ENCODE measurements at places on chromosomes 7 and 10.

- DNase-seq, result no peak
Observed at GRCh38 chr10:69573056-69573806, at the start of gene NEUROG3. NEUROG3 (minus strand) TSS chr10:69573422; CDS start chr10:69573043, 379 bp downstream.

DNA sequence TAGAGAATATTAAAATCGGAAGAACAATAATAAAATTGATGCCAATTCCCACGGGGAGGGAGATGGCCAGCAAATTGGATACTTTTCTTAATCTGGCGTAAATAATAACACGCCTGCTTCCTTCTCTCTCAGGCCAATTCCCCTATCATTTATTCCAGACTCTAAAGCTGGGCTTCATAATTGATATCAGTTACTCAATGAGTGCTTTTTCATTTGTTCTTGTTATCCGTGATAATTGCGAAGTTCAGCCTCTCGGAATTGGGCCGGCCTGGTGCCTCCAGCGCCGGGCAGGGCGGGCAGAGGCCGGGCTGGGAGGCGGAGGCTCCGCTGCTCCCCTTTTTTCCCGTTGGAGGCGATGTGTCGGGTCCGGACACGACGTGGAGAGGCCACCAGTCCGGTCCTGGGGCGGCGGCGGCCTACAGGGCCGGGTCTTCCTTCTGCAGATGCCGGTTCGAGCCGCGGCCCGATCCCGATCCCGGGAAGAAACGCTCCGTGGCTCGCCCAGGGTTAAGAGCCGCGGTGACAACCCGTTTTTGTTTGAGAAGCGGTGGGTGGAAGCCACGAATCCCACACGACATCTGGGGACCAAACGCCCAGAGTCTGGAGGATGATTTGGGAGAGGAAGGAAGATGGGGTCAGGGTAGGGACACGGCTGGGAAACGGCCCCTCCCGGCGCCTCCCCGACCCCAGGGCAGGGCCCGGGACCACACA is 13.6 kb downstream of the UNCX start:
- no peak for DNase-seq

DNA sequence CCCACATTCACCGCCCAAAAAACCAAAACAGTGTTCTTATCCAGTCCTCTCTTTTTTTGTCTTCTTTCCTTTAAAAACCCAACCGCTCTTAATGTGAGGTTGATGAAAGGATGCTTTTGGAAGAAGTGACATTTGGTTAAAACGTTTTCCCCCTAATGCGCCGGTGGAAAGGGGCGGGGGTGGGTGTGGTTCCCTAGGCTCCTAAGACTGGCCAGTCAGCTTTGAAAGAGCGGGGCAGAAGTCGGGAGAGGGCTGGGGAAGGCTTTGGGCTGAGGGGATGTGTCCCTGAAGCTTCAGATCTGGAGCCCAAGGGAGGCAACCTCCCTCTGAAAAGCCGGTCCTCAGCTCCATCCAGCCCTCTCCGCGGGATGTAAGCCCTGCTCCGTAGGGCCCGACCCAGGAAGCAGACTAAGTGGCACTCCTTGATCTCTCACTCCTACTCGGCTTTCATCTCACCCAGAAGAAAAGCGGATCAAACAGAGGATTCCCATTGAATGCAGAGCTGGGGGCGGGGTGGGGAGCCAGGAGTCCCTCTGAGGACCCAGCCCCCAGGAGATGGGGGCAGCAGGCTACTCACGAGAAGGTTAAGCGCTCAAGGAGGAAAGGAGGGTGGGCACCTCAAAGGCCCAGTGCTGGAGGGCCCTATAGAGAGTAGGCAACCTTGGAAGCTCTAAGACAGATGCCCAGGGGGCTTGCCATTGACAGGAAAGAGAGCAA is 2.4 kb upstream of the EVX1 start:
- DNase-seq, result no peak

- no peak for DNase-seq
Observed at GRCh38 chr7:10429511-10429910, 544.2 kb upstream of the PHF14 start.

GRCh38 chr7:30887464-30887872 is 24.2 kb upstream of the AQP1 start:
- DNase-seq, result no peak

GRCh38 chr10:109393425-109393824 is 529.9 kb downstream of the XPNPEP1 start:
- no peak for DNase-seq

DNA sequence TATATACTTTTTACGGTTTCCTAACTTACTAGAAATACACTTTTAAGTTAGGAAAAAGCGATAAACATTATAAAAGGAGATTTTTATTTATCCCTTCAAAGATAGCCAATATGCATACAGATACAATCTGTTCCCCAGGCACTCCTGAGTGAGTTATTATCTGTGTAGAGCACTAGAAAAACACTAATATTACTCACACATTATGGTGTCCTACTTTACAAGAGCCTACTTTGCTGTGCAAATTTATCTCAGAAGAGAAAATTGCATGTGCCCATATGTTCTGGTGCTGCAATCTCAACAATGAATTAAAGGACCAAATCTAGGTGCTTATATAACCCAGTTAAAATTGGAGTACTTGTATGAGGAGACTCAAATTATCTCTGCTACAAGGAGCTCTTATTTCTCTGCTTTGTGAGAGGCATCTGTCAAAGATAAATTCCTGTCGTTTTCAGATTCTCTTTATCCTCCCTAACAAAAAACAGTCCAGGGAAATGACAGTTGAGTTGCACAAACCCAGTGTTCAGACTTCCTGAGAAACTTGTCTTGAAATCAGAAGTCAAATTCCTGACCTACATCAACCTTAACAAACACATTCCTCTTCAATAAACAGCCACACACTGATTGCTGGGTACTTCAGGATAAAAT is 28.9 kb downstream of the CPA1 start:
- no peak for DNase-seq

GRCh38 chr10:73979141-73979808 is 18.6 kb upstream of the VCL start:
- DNase-seq, result no peak

Measured in fibroblast of skin of scalp (primary cell).